ENCODE measurements at places on chromosomes 11 and 22.

- DNase-seq, result no peak
Observed at GRCh38 chr11:128693416-128693712, 508 bp upstream of the FLI1 start.

DNA sequence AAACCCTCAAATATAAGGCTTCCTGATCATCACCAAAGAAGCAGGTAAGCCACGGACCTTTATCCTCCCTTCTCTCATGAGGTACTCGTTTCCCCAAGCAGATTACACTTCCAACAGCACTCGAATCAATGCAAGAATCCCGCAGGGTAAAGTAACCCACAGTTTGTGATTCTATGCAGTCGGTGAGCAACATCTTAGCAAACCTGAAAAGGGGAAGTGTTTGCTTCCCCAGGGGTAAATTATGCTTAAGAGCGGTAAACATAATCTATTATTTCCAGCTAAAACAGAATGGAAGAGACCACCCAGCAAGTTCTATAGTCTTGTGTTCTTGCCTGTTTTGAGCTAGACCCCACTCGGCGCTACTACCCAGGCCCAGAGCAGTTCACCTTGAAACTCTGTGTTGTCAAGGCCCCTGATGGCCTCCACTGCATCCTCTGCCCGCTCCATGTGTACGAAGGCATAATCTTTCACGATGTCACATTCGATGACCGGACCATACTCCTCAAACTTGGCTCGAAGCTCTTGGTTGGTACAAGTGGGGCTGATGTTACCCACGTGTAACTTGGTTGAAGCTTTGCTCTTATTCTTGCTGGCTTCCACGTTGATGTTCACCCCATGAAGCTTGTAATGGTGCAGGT is 1.3 kb downstream of the RBM4B start:
- DNase-seq, result no peak

GRCh38 chr11:16784666-16785065 is 46.2 kb downstream of the C11orf58 start:
- DNase-seq, result no peak

DNA sequence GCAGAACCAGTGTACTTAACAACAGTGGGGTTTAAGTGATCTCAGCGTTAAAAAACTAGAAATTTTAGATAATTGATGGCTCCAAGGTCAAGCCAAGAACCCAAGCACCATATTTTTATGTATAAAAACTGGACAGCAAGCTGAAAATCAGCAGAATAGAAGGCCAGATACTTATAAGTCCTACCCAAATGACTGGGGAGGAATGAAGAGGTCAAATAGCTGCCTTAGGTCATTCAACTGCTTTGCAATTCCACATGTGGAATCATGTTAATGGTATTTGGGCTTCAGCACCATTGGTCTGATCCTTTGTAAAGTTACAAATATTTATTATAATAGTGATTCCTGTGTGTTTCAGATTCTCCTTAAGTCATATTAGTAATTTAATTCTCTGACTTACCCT is 108.4 kb downstream of the FAT3 start:
- peak; percentile 33 for DNase-seq

DNA sequence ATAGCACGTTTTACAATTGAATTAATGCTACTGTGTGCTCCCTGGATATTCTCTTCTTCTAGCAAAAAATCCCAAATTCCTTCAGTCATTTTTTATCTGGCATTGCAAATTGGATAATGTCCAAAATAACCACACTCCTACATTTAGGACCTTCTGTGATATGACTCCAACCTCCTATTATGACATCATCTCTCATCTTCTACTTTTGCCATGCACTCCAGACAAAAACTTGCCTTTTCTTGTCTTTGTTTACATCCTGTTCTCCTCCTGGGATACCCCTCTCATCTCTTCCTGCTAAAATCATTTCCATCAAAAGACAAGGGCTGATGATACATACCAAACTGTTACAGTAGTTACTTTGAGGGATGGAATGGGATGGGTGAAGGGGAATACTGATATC is 20.6 kb upstream of the TMEM218 start:
- peak; percentile 18 for DNase-seq

DNA sequence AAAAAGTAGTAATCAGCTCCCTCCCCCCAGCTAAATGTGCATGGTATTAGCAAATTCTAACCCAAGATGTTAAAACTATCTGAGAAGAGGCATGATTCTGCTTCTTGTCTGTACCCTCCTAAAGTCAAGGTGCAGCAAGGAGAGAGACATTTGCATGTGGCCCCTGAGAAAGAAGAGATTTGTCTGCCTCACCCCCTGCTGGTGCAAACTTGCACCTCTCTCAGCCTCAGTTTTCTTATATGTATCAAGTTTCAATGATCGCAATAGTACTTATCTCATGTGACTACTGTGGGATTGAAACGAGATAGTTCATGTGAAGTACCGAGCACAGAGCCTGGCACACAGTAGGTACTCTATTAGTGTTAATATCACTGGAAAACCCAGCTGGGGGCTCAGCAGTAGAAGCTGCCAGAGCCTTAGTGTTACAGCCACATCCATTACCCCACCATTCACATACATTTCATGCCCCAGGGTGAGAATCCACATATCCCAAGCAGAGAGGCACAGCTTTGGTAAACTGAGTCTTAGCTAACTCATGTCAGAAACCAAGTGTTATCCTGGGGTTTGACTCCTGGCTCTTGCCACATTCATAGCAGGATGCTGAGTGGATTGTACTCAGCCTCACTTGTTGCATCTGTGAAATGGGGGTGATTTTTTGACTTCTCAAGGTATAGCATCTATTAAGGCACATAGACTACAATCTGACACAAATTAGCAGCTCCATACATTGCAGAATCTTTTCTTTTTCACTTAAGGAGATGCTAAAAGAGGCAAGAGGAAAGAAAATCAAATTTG is 24.9 kb downstream of the CD44 start:
- no peak for DNase-seq

- no peak for DNase-seq
Observed at GRCh38 chr22:24051568-24051967, 40.5 kb downstream of the CABIN1 start.

GRCh38 chr11:56473252-56473651 is at the start of gene OR5M3:
Gene OR5M3, minus strand, starts transcription at chr11:56473352. Its CDS starts 2,855 bp downstream, at chr11:56470497.
- DNase-seq, result no peak

DNA sequence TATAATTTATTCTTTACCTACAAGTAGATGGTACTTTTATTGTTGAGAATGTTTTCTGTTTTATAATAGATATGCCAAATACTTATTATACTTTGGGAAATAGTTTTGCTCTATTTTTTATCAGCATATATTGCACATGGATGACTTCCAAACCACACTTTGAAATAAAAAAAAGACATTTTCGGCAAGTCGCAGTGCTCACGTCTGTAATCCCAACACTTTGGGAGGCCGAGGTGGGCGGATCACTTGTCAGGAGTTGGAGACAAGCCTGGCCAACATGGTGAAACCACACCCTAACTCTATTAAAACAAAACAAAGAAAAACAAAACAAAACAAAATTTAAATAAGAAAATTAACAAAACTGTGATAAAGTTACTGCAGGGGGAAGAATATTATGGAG is 983.9 kb upstream of the CNTN5 start:
- DNase-seq, result no peak

- DNase-seq, result no peak
Observed at GRCh38 chr22:46062232-46062615, 85.3 kb upstream of the WNT7B start.

DNA sequence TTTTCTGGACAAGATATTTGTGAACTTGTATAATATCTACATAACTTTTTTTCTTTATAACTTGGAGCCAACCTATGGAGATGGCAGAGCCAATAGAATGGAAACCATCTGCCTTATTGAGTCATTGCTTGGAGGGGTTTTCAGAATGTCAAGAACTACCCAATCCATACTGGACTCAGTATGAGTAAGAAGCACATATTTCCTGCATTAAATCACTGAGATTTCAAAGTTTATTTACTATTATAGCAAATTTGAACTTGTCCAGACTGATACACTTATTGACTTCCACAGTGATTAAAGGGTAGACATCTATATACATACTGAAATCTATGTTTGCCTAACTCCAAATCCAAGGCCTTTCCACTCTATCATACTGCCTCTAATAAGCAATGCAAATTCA is 704.0 kb downstream of the KCNA4 start:
- peak; percentile 83 for DNase-seq

DNA sequence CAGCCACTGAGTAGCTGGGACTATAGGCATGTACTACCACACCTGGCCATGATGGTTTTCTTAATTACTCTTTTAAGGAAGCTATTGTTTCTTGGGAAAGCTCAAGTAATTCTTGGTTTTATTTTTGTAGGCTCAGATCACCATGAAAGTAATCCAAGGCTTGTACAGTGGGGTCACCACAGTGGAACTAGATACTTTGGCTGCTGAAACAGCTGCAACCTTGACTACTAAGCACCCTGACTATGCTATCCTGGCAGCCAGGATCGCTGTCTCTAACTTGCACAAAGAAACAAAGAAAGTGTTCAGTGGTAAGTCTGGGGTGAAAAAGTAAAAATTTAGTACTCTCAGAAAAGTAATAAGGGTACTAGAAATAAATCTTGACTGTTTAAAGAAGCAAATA is 11.3 kb downstream of the RRM1 start:
- DNase-seq, result no peak

- DNase-seq, result no peak
Observed at GRCh38 chr11:375065-376025, 6.0 kb downstream of the B4GALNT4 start.

DNA sequence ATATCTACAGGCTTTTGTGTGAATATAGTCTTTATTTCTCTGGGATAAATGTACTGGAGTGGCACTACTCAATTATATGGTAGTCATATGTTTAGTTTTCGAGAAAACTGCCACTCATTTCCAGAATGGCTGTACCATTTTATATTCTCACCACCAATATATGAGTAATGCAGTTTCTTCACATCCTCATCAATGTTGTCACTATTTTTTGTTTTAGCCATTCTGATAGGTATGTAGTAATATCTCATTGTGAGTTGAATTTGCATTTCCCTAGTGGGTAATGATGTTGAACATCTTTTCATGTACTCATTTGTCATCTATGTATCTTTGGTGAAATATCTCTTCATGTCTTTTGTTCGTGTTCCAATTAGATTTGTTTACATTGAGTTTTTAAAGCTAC is 18.0 kb downstream of the ACRV1 start:
- DNase-seq, result no peak

DNA sequence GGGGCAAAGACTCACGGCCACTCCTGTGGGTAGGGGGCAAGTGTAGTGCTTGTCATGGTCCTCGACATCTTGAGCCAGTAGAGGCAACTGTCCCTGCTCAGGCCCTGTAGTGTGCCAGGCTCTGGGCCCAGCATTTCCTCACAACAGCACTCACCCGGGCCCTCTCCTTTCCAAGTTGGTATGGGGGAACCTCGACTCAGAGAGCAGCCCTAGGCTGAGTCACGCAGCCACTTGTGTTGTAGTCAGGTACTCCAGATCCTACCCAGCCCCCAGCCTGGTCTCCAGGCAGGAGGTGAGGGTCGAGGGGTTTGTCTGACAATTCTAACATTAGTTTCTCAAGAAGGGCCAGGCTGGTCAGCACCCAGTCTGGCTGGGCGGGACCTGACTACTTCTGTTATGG is 4.1 kb downstream of the RELT start:
- DNase-seq, result no peak

DNA sequence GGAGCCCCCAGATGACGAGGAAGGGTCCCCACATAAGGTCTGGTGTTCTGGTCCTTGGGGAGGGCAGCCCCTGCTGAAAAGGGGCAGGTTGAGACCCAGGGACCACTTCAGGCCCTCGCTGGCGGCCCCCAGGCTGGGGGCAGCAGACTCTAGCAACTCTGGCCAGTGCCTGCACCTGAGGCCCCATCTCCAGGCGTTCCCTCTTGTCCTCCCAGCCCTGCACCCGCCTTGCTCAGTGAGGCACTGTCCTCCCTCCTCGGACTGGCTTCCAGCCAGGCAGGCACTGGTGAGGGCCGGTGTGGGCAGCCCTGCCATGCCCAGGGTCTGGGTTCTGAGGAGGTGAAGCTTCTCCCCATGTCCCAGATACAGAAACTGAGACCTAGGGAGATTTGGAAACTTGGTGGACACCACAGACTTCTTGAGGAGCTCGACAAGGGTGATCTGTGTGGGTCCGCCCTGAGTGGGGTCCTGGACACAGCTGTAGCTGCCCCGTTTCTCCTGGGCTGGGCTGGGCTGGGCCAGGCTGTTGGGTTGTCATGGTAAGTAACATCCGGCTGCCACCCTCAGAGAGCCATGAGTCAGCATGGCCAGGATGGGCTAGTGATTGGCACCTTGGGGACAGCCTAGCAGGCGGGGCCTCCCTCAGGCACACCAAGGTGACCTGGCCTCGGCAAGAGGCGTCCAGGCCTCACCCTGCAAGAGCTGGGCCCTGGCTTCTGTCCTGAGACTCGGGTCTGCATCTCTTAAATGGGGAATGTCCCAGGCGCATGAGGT is 11.1 kb upstream of the PHLDA2 start:
- DNase-seq, result peak; percentile 37

DNA sequence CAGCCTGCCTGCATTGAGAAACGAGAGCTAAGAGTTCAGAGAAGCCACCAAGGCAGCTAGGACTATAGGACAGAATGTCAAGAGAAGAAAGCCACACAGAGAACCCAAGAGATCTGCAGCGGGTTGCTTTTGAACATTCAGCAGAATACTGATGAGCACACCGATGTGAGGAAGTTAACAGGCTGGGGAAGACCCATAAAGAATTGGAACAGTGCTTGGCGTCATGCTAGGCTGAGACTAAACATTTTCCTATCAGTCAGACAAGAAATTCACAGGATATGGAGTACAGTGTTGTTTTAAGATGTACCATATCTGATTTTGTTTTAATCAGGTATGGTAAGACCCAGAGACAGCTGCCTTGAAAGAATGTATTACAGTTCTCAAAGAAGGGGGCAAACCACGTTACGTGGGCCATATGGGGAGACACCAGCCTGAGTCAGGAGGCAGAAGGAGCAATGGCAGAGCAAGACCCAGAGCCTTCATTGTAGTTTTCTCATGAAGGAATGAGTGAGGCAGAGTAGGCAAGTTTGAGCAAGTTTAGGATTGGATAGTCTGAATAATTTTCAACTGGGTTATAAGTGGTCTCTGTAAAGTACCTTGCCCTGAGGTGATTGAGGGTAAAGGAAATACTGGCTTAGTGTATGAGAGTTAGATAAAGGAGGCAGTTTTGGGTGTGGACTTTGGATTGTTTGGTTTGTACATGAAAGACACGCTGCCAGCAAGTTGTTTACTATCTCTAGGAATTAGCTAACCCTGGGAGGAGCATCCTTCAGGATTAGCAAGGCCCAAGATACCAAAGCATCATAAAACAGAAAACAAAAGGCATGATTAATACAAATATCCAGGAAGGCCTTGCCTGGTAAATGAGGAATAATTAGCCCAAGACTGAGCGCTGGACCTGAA is 14.3 kb downstream of the LRRC75B start:
- DNase-seq, result peak; percentile 99

Data from foreskin keratinocyte (primary cell).